ENCODE measurements at places on chromosomes 6 and 20.

DNA sequence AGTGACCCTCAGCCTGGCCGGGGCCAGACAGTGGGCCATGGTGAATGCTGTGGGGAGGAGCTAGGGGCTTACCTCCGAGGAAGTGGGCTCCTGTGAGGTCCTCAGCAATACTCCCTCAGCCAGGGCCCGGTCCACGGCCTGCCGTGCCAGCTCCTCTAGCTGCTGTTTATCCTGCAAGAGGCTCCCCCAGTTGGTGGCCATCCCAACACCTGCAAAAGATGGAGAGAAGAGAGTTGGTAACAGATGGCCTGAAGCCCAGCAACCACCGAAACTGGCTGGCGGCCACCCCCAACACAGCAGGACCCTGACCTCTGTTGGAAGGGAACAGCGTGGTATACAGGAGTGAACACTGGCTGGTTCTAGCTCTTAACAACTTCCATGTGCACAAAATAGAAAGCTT is 4.0 kb downstream of the GSS start:
- no peak for DNase-seq

DNA sequence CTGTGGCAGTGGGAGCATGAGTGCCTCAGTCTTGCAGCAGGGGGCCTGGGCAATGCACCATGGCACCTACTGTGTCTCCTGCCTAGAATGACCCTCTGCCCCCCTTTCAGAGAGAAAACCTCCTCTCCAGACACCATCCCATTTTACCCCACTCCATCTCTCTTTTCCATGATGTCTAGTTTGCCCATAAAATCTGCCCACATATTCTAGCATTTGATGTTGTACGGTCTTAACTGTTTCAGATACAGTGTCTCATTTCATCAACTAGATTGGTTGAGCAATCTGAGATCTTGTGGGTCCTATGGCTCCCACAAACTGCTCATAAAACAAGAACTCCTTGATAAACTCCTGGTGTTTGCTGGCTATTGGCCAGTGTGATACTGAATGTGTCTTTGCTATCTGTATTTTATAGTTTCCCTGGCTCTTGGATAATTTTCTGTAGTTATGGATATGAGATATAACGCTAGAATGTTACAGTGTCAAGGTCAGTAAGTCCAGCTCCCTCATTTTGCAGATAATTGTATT is 8.1 kb downstream of the PNPLA1 start:
- no peak for DNase-seq

DNA sequence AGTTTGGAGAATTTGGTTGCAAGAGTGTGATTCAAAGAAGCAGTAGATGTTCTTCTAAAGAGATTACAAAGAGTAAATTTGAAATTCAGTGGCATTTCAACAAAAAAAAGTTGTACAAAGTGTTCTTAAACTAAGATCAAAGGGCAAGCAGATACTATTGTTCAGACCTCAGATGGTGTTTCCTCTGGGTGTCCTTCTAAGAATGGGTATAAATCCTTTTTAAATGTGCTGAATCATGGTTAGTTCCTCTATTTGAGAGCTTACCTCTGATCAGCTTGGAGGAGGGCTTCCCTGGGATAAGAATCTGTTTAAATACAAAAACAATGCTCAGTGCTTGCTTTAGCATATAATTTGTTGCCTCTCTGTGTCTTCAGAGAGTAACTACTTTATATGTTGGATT is 6.3 kb downstream of the BMP6 start:
- DNase-seq, result no peak

GRCh38 chr6:89045011-89045387 is 35.6 kb upstream of the PNRC1 start:
- DNase-seq, result no peak

GRCh38 chr6:15504581-15505350 is 158.1 kb downstream of the DTNBP1 start:
- DNase-seq, result no peak

- DNase-seq, result no peak
Observed at GRCh38 chr20:58377766-58378401, 11.1 kb upstream of the VAPB start.

DNA sequence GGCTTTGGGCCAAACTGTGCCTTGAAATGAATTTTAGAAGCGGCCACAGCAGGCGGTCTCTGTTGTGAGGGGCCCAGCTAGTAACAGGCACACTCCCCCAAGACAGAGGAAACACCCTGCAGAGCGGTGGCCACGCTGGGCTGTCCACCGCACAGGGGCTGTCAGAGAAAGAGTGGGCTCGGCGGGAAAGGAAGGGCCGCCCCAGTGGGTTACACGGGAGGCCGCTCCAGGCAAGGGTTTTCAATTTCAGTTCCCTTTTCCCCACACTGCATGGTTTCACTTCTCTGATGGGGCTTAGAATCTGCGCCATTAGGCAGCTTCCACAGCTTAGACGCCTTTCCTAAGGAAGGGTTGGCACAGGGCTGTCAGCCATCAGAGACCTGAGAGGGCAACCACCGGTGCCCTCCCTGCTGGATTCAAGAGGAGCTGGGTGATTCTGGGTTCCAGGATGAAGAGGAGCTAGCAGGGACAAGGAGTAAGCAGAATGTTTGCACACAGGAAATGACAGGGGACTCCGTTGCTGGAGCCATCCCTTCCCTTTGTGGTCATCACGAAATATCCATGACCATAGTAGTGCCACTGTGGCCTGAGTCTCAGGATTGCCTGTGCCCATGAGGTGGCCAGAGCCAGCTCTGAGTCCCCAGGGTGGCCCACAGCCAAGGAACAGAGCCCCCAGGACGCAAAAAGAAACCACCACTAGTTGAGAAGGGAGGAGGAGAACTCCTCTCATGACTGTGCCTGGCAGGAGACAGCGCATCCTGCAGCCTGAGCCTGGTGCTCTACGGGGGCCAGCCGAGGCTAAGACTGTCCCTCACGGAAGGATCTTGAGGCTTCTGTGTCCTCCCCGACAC is 282.7 kb downstream of the NRN1 start:
- DNase-seq, result no peak

DNA sequence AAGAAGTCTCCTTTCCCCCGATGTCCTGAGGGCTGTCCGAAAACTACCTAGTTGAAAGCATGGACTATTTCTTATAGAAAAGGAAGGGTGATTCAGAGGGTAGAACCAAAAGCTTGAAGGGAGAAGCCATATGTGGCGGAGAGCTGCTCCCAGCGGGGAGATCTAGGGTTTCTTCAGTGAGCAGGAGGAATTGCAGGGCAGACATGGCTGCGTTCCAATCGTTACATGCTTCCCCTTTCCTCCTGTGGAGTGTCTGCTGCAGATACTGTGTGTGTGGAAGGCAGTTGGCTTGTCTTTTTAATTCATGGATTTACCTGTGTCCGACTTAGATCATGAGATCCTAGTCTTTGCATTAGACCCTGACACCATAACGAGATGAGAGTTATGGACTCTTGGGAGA is 799.5 kb downstream of the QKI start:
- DNase-seq, result no peak

- no peak for DNase-seq
Observed at GRCh38 chr6:130935978-130936377, 108.8 kb downstream of the SMLR1 start.
